ENCODE measurements at places on chromosomes 16 and 17. TPM values are rescaled to one million over a fixed set of nuclear protein-coding genes. Genes with fewer than 3 reads are reported as not detected.

DNA sequence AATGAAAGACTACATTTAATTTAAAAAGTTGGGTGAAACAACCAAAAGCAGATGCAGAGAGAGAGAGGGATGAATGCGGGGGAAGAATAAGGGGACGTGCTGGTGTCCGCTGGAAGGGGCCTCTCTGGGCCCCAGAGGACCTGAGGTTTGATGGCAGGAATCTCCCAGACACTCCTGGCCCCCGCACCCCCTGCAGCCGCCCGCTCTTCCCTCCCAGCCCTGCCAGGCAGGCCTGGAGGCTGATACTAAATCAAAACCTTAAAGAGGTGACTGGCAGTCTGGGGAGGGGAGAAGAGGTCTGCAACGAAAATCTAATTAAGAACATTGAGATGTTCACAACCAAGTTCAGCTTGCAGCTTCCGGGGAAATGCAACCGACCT is 2.4 kb downstream of the FOXL1 start:
- no peak for DNase-seq

Gene IKZF3
- total RNA-seq, result not detected

DNA sequence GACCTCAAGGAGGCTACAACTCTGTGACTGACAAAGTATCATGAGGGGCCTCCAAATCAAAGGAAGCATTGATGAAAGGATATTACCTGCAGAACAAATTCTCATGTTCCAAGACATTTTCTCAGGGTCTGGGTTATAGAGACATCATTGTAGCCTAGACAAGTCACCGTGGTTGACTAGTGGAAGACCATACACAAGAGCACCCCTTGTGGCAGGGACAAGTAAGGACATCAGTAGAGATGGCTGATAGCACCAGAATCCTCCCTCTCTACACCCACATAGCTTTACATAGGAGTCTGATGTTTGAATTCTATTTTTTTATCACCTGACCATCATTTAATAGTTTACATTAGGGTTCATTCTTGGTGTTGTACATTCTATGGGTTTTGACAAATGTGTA is 32.5 kb upstream of the CDH8 start:
- DNase-seq, result peak; percentile 10

DNA sequence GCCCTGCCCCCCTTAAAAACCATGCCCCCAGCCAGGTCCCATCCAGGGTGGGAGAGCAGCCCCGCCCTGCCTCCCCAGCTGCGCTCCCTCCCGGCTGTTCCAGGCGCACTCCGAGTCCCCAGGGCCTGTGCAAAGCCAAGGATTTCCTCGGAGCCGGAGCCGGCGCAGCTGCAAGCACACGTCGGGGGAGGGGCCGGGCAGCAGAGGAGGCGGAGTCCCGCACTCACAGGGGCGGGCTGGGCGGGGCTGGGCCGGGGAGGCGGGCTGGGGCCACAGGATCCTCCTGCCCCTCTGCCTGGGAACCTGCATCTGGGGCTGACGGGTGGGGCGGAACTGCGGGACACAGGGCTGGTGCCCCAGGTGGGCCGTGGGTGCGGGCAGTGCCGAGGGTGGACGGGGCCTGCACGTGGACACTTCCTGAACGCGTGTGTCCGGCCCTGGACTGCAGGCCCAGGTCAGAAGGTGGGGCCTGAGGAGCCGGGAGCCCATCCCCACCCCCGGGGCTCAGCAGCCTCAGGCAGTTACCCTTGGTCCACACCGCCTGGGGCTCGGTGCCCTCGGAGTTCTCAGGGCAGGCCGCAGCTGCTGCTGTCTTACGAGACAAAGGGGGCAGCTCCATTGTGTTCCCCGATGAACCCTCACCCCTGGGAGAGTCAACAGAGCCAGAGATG is 24.0 kb upstream of the SSTR5 start:
- DNase-seq, result no peak

Gene SUPT4H1
- total RNA-seq, result 168 TPM

GRCh38 chr16:56919099-56919800 is 12.7 kb upstream of the HERPUD1 start:
- no peak for DNase-seq

DNA sequence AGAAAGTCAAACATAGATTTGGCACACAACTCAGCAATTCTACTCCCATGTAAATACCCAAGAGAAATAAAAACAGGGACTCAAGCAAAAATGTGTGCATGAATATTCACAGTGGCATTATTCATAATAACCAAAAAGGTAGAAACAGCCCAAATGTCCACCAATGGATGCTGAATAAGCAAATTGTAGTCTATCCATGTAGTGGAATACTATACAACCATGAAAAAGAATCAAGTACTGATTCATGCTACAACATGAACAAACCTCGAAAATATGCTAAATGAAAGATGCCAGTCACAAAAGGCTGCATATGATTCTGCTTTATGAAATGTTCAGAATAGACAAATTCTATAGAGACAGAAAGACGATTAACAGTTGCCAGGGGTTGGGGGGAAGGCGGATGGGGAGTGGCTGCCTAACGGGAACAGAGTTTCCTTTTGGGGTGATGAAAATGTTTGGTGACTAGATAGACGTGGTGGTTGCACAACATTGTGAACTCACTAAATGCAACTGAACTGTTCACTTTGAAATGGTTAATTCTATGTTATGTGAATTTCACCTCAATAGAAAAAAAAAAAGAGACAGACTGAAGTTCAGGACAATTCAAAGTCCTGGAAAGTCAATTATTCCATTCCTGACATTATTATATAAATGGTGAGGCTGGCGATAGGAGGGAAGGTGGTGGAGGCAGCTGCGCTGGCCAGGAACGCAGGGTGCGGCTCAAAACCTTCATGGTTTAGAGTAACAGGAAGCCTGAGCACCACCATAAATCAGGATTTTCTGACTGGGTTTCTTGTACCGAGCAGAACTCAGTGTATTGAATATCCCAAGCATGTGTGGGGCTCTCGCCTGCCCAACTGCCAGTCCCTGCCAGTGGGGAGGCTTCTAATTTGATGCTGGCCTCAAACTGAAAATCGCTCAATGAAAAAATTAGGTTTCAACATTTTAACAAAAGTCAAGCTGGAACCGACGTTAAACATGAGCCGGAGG is 300.9 kb downstream of the C16orf95 start:
- no peak for DNase-seq

GRCh38 chr16:35692824-35693223 is 2233.4 kb downstream of the TP53TG3F start:
- DNase-seq, result no peak

Gene FBXW10
- not detected for total RNA-seq
